Effector memory CD4-positive, alpha-beta T cell (primary cell): ENCODE measurements at places on chromosomes 13 and 19.

- H3K36me3 ChIP-seq = no peaks in the 10 kb centered on the region
- peaks cover 4% of the 10 kb centered on the region for H3K27me3 ChIP-seq
- H3K4me3 ChIP-seq = no peak overlapping the region
- no peak for DNase-seq
- H3K27ac ChIP-seq = no peak overlapping the region
- H3K4me1 ChIP-seq = no peaks in the 10 kb centered on the region
Measured at GRCh38 chr19:13597640-13598039, 91.4 kb upstream of the CACNA1A start.

DNA sequence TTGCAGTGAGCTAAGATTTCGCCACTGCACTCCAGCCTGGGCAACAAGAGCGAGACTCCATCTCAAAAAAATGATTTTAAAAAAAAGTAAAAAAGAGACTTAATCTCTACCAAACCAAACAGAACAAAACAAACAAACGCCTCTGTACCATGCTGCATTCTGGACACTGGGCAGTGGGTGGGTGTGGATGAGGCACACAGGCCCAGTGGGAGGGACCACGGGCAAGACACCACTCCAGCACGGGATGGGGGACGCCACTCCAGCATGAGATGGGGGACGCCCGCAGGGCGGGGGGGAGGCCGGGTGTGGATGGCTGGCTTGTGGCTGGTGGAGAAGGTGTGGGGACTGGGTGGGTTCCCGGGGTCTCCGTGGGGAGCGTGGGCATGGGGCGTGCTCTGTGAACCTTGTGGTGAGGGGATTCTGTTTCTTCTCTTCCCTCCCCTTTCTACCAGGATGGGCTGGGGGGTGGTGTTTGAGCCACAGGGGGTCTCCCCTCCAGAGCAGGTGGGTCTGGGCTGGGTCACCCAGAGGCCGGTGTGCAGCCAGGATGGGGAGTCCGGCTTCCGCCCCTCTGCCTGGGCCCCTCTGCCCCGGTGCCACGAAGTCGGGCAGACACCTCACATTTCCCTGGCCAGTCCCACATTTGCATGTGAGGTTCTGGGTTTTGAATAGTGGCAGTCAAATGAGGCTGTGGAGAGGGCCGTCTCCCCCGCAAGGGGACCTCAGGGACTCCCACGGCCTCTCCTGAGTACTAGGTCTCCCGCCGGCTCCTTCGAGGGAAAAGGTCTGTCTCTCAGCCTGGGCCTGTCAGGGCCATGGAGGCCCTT lies 23.9 kb upstream of the MATK start:
- no peaks in the 10 kb centered on the region for H3K36me3 ChIP-seq
- DNase-seq = no peak
- H3K27ac ChIP-seq = peak overlapping the region; percentile 11
- H3K4me1 ChIP-seq = peaks cover 14% of the 10 kb centered on the region

DNA sequence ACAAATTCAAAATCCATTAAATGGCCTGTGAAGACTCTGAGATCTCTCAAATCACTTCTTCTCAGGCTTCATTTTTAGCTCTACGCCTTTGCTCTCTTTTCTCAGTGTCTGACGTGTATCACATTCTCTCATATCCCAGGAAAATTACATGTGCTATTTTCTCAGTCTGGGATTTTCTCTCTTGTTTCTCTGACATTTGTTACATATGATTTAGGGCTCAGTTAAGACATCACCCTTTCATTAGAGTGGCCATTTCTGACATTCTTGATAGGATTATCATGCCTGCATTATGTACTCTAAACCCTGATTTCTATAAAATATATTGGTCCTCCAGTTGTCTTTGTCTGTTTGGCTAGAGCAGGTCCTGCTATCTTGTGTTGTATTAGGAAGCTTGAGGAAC lies 136.6 kb downstream of the GPC5 start:
- H3K36me3 ChIP-seq = no peaks in the 10 kb centered on the region
- H3K4me1 ChIP-seq = no peaks in the 10 kb centered on the region
- H3K4me3 ChIP-seq = no peak overlapping the region

- no peak overlapping the region for H3K27ac ChIP-seq
- no peaks in the 10 kb centered on the region for H3K4me1 ChIP-seq
- H3K36me3 ChIP-seq = no peaks in the 10 kb centered on the region
- DNase-seq = no peak
- H3K4me3 ChIP-seq = no peak overlapping the region
Measured at GRCh38 chr13:113783966-113784644, 25.1 kb downstream of the TMEM255B start.

GRCh38 chr19:18157465-18158063 lies 4.6 kb downstream of the PIK3R2 start:
- DNase-seq = no peak
- no peak overlapping the region for H3K27ac ChIP-seq
- H3K4me1 ChIP-seq = peaks cover 18% of the 10 kb centered on the region
- H3K4me3 ChIP-seq = no peak overlapping the region
- no peaks in the 10 kb centered on the region for H3K27me3 ChIP-seq
- H3K36me3 ChIP-seq = no peaks in the 10 kb centered on the region

- no peak overlapping the region for H3K27ac ChIP-seq
- H3K4me3 ChIP-seq = no peak overlapping the region
Measured at GRCh38 chr19:648305-648704, 8.6 kb downstream of the FGF22 start.

DNA sequence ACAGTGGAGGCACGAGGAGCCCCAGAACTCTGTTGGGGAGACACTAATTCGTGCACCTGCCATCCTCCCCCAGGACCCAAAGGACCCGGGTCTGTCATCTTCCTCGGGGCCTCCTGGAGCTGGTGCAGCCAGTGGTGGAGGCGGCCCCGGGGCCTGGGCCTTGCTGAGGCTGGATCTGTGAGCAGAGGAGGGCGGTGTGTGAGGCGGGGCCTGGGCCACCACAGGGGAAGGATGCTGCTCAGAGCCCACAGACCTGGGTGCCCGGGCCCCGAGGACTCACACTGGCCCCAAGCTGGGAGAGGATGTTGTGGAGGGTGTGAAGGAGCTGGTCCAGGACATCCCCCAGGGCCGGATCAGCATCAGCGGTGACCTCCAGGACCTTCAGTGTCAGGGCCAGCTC lies 8.3 kb downstream of the IFNL3 start:
- H3K36me3 ChIP-seq = no peaks in the 10 kb centered on the region
- no peak overlapping the region for H3K4me3 ChIP-seq
- peaks cover 5% of the 10 kb centered on the region for H3K4me1 ChIP-seq
- no peak for DNase-seq

- H3K4me3 ChIP-seq = no peak overlapping the region
- no peaks in the 10 kb centered on the region for H3K4me1 ChIP-seq
- H3K27me3 ChIP-seq = peaks cover 7% of the 10 kb centered on the region
- no peaks in the 10 kb centered on the region for H3K36me3 ChIP-seq
Measured at GRCh38 chr13:20165417-20166257, 4.8 kb upstream of the GJA3 start.

DNA sequence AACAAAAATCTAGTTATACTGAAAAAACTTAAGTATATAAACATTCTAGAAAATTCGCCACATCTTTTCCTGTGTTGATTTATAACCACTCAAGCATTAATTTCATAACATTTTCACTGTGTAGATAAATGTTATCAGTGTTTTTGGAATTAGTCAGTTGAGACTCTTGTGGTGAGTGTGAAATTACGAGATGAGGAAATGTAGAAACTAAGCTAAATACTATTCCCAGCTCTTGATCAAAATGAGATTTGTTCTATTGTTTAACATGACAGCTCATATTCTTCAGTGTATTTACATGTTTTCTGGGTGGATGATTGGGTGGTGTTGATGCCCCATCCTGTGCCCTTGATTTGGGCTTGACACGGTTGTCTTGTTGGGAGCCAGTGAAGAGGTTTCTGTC lies 406.8 kb downstream of the DACH1 start:
- no peak overlapping the region for H3K4me3 ChIP-seq
- no peaks in the 10 kb centered on the region for H3K4me1 ChIP-seq
- H3K36me3 ChIP-seq = no peaks in the 10 kb centered on the region
- H3K27me3 ChIP-seq = no peaks in the 10 kb centered on the region

DNA sequence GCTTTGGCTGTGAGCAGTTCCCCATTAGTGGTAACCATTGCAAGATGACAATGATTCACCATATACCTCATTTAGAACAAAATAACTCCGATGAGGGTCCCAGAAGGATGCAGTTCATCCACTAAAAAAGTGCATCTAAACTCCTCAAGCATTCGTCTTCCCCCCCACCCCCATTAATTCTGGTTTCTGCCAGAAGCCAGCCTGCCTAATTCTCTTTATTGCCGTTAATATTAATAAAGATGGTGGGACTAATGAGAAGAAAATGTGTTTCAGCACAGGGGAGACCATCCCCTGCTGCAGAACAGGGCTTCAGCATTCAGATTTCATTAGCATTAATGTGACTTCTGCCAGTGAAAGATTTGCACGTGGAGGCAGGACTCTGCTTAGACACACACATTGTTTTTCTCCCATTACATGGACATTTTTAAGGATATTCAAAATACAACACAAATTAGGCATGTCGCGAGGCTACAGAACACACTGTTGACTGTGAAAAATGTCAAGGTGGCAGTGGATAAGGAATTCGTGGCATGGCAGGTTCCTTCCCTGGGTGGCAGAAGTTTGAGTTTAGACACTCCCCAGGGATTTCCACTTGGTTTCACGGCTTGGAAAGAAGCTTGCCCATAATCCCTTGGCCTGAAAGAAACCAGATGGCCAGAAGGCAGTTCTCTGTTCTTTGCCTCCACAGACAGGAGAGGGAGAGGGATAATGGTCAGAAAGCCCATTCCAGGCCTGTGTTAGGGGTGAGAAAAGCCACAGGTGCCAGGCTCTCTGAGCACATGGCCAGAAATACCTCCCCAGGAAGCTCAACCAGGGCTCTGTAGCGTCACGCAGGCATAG lies 236.5 kb downstream of the FOXO1 start:
- H3K27me3 ChIP-seq = no peaks in the 10 kb centered on the region
- no peak overlapping the region for H3K27ac ChIP-seq
- no peak overlapping the region for H3K4me3 ChIP-seq
- no peak for DNase-seq
- H3K36me3 ChIP-seq = no peaks in the 10 kb centered on the region
- H3K4me1 ChIP-seq = peaks cover 5% of the 10 kb centered on the region

GRCh38 chr19:13037161-13037560 lies 41.9 kb downstream of the NFIX start:
- no peaks in the 10 kb centered on the region for H3K4me1 ChIP-seq
- no peak overlapping the region for H3K27ac ChIP-seq
- no peak overlapping the region for H3K4me3 ChIP-seq
- no peak for DNase-seq
- H3K36me3 ChIP-seq = no peaks in the 10 kb centered on the region

GRCh38 chr13:73832128-73832588 lies 302.0 kb downstream of the KLF12 start:
- DNase-seq = no peak
- no peak overlapping the region for H3K4me3 ChIP-seq
- H3K27me3 ChIP-seq = no peaks in the 10 kb centered on the region
- peaks cover 3% of the 10 kb centered on the region for H3K4me1 ChIP-seq
- no peak overlapping the region for H3K27ac ChIP-seq

GRCh38 chr13:40514802-40515201 lies 151.6 kb downstream of the FOXO1 start:
- H3K4me3 ChIP-seq = no peak overlapping the region
- no peak overlapping the region for H3K27ac ChIP-seq

DNA sequence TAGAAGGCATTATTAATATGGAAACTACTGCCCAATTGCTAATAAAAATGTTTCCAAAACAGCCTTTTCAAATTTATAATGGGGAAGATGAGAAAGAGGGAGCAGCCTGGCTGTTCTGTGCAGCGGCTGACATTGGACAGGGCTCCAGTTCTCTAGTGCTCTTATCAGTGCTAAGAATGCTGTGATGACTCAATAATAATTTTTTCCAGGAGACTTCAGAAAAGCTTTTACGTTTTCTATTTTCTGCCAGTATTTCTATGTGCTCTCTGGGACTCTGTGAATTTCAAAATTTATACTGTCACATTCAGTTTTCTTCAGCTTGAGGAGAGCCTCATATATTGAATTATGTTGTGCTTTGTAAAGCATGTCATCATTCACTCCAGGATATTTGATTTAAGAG lies 209.6 kb downstream of the VWA8 start:
- H3K27ac ChIP-seq = no peak overlapping the region
